ENCODE measurements at places on chromosomes 7 and 10.

GRCh38 chr7:96173781-96174180, 148.1 kb downstream of the SLC25A13 start:
- DNase-seq = no peak

DNA sequence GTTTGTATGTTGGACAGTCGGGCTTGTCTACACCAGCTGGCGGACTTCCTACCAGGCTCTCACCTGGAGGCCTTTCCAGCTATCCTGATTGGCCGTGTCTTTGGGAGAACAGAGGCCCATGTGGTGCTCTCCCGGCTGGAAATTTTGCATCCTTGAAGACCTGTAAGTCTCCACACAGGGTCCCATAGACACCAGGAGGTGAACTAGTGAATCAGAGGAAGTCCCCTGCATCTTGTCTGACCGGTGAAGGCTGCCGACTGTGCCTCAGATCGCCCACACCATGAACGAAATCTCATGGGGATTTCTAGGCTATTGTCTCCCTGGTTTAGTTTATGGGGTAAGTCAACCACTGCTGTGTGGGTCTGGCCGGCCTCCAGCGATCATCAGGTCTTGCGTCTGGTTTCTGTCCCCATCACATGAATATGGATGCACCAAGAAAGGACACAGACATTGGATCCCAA, 108.4 kb upstream of the LYZL2 start:
- DNase-seq = no peak

DNA sequence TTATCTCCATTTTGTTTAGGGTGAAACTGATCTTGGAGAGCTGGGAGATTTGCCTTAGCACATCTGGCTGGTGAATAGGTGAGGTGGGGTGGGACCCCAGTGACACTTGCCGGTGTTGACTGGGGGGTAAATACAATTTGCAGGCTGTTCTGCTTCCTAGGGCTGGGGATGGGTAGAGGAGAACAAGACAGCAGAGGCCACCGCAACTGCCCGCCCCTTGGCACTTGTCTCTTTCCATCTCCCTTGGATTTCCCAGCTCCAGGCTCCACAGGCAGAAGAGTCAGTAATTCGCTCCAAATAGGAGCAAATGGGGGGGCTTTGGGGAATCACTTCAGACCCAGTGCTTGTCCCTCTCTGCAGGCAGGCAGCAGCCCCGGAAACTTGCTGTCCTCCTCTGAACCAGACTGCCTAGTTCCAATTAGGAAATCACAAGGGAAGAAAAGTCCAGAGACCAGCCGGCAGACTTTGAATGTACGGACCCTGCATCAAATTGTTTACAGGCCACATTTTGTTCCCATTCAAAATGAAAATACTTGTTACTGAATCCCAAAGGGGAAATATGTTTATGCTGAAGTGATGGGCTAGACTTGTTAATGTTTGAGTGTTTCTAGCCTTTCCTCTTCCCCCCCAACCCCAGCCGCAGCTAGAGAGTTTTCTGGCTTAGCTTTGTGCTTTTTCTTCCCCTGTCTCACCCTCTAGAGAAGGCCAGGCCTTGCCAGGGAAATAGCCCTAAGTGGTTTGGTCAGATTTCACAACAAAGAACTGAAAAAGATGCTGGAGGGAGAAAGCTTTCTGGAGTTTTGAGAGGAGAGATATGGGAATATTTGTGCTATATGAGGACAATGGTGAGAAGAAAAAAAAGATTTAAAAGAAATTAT, 10.0 kb upstream of the INPP5F start:
- no peak for DNase-seq

- no peak for DNase-seq
These were observed 506 bp downstream of the CTTNBP2 start for GRCh38 chr7:117872561-117873309.

- DNase-seq = no peak
These were observed 47.3 kb upstream of the TES start for GRCh38 chr7:116162992-116163391.

DNA sequence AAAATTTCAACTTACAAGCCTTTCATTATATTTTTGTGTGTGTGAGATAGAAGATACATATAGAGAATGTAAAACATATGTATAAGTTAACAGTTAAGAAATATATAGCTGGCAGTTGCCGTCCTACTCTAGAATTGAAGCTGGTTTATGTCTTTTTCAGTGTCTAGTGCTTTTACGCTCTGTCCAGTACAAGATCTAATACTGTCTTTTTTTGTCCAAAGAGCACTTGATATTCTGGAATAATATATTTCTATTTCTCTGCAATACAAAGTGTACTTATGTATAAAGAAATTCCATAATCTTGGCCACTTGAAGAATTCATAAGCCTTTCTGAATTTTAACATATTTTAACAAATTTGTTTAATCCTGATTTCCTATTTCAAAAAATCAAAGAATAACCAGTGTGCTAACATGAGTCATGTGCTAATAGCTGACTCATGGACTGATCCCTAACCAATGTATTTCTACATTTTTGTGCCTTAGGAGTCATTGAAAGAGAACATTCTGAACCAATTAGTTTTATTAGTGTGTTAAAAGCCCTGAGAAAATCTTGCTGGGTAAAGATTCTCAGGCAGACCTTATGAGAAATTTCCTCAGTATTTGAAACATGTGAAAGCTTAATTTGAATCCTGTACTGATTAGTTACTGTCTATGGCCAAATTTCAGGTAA, 73.2 kb upstream of the CCAR1 start:
- DNase-seq = no peak

- DNase-seq = no peak
These were observed 77.6 kb downstream of the FRMD4A start for GRCh38 chr10:14253079-14253478.

DNA sequence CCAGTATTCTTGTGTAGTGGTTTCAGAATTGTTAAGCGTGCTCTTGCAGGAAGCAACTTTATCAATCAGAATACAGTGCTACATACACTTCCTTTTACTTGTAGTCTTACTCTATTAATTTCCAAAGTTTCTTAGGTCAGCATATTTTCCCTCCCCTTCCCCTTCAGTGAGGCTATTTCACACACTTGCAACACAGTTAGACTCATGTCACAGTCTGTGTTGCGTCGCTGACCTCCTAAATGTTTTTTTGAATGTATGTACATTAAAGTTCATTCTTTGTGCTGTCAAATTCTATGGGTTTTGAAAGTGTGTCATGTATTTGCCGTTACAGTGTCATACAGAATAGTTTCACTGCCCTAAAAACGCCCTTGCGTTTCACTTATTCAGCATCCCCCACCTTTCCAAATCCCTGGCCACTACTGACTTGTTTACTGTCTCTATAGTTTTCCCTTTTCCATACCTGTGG, 5.4 kb upstream of the HKDC1 start:
- DNase-seq = no peak

- DNase-seq = peak; percentile 73
These were observed 441 bp downstream of the BMI1 start for GRCh38 chr10:22321156-22321923.

- DNase-seq = peak; percentile 75
These were observed at the start of gene SLC25A13 for GRCh38 chr7:96321658-96322372. TSS of gene SLC25A13 (minus strand) at chr7:96322098. CDS start at chr7:96321956, 142 bp downstream.

DNA sequence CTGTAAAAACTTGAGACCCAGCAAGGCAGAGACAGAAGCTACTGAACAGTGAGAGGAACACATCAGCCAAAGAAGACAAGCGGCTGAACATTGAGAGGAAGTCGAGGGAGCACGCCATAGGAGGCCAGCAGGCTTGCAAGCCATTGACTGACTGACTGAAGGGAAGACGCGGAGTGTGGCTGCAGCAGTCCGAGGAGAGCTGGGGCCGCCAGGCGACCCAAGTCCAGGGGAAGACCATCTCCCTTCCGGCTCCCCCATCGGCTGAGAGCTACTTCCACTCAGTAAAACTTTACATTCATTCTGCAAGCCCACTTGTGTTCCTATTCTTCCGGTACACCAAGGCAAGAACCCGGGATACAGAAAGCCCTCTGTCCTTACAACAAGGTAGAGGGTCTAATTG, 167.3 kb upstream of the MBL2 start:
- no peak for DNase-seq

DNA sequence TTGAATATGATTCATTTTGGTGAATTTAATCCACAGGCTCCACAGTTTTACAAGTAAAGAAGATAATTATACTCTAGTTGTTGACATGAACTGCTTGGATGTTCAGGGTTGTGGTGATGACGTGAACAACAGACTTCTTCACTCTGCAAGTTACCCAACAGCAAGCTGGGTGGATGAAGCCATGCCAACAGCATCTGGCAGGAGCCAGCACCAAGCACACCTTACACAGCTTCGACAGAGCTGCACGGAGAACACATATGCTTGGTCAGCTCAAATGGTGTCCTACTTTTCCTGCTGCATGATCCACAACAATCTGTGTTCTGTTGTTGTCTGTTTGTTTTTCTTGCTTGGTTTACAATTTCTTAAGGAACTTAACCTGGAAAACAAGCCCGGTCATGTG, 9.8 kb downstream of the NOD1 start:
- no peak for DNase-seq

GRCh38 chr7:43637114-43637806, 54.4 kb downstream of the STK17A start:
- no peak for DNase-seq

DNA sequence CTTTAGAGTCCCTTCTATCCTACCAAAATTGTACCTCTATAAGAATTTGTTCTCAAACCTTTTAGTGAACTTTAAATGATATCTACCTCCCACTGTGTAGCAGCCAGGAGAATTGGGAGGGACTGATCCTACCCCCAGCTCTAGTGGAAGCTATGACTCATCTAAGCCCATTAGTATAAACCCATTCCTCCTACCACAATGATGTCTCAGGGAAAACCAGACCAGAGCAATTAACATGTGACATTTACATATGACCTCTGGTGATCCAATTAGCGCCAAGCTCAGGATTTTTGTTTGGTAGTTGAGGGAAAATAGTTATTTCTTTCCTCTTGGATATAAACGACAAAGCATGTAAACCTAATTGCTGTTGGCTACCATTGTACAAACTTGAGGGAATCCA, 33.1 kb upstream of the R3HCC1L start:
- no peak for DNase-seq

DNA sequence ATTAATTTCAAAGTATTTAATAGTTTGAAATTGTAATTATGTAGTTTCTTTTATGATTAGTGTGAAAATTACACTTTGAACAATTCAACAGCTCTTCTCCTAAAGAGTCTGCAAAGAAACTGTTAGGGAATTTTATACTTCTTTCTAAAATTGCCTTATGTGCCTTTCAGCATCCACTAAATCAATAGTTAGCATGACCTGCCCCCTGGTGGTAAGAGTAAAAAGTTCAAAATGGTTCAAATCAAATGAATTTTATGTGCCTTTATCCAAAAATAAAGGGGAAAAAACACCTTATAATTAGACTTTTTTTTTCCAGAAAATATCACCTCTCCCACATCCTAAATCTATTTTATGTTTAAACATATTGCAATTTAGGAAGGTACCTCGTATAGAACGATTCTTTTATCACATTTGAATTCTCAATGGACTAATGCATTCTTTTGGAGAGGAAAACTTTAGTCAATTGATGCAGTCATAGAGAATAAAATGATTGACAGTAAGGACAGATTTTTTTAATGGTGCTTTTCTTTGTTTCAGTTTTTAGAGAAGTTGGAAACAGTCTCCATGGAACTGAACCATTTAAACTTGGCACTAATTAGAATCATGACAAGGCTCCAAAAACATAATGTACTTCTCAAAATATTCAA, 163.7 kb downstream of the SEMA3D start:
- peak; percentile 2 for DNase-seq

DNA sequence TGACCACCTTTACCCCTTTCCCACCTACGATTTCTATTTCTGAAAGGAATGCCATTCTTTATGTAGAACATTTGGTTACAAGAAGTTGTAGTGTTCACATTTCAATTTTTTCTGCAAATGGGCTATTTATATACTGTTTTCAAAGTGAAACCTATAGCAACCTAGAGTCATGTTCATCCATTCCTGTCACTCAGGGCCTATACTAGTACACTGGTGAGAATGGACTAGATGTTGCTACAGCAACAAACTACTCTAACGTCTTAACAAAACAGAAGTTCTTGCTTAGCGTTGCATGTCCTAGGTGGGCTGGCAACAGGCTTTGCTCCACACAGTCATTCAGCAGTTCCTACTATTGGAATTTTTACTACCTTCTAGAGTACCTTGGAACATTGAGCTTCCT, 16.3 kb downstream of the CASD1 start:
- DNase-seq = no peak

DNA sequence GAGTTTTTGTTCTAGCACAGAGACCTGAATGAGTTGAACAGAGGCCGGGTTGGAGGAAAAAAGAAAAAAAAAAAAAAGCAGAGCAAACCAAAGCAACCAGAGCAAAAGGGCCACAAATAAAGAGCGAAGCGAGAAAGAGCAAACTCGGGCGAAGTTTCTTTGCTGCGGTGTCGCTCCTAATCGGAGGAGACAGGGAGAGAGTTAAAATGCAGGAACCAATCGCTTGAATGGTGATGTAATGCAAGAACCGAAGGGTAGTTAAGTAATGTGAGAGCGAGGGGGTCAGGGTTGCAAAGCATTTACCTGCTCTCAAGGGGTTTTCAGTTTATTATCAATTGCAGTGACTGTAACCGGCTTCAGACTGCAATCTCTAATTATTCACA, 271.7 kb downstream of the TRIL start:
- no peak for DNase-seq

DNA sequence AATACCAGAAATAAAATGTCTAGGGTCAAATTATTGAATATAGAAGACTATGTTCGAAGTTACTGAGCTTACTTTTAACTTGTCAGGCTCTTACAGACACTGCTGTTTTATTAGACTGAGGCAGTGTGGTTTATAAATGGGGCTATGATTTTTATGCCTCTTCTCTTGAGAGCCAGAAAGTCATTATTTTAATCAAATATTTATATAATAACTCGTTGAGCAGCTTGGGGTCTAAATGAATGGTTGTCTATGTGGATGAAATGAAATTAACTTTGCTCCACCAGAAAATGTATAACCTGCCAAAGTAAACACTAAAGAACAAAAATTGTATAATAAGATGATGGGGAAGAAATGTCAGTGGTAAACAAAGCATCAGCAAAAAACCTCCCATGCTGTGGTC, 175.6 kb upstream of the THSD7A start:
- no peak for DNase-seq

GRCh38 chr7:4718075-4718474, 36.0 kb downstream of the FOXK1 start:
- no peak for DNase-seq

DNA sequence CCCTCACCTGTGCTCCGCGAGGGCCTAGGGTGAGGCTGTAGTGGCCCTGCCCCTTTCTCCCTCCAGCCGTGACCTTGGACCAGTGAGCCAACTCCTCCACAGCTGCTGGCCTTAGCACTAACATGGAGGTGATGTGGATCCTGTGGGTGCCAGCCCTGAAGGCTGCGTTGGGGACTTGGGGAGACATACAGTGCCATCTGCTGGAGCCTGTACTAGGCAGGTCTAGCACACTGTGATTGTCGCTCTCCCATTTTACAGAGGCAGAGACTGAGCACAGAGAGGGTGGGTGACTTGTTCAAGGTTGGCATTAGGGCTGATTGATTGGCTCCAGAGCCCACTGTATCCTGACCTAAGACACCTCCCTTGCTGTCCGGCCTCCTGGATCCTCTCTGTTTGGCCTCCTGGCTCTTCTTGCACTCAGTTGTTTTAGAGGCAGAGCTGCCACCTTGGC, 37.6 kb downstream of the PRF1 start:
- no peak for DNase-seq
